Activated CD4-positive, alpha-beta T cell treated with anti-CD3 and anti-CD28 coated beads, Interleukin-2, amount 10 ng/mL, durations not matched to agents 7 days and 5 days (primary cell): ENCODE measurements at places on chromosomes 7 and 10. TPM values are rescaled to one million over a fixed set of nuclear protein-coding genes. Genes with fewer than 3 reads are reported as not detected.

- H3K4me1 ChIP-seq: no peaks in the 10 kb centered on the region
- H3K27ac ChIP-seq: no peak overlapping the region
- H3K27me3 ChIP-seq: no peaks in the 10 kb centered on the region
- no peaks in the 10 kb centered on the region for H3K36me3 ChIP-seq
- DNase-seq: no peak
Measured at GRCh38 chr10:2456834-2457233, 610.5 kb upstream of the PFKP start.

GRCh38 chr10:3195726-3196125 lies 23.1 kb upstream of the PITRM1 start:
- no peak for DNase-seq
- peaks cover 14% of the 10 kb centered on the region for H3K4me1 ChIP-seq
- H3K4me3 ChIP-seq: no peak overlapping the region
- no peak overlapping the region for H3K27ac ChIP-seq

DNA sequence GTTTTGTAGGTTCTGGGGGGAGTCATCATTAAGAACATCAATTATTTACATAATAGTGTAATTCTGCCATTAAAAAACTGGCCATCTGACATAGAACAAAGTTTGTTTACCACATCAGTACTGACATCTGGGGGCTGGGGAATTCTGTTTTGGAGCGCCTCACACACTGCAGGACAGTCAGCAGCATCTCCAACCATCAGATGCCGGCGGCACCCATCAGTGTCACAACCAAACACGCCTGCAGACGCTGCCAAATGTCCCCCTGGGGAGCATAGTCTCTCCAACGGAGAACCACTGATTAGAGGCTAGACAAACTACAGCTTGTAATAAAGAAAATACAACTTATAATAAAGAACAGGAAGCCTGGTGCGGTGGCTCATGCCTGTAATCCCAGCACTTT lies 26.0 kb downstream of the GNA12 start:
- DNase-seq: no peak
- no peaks in the 10 kb centered on the region for H3K36me3 ChIP-seq
- peaks cover 12% of the 10 kb centered on the region for H3K4me1 ChIP-seq
- H3K27ac ChIP-seq: no peak overlapping the region
- no peaks in the 10 kb centered on the region for H3K27me3 ChIP-seq
- no peak overlapping the region for H3K4me3 ChIP-seq

- H3K27me3 ChIP-seq: no peaks in the 10 kb centered on the region
- H3K36me3 ChIP-seq: no peaks in the 10 kb centered on the region
- no peak for DNase-seq
- no peaks in the 10 kb centered on the region for H3K4me1 ChIP-seq
Measured at GRCh38 chr7:48931481-48931880, 7.1 kb downstream of the CDC14C start.

The CFTR gene
- not detected for total RNA-seq

The PODXL gene
- 0.97 TPM for total RNA-seq

DNA sequence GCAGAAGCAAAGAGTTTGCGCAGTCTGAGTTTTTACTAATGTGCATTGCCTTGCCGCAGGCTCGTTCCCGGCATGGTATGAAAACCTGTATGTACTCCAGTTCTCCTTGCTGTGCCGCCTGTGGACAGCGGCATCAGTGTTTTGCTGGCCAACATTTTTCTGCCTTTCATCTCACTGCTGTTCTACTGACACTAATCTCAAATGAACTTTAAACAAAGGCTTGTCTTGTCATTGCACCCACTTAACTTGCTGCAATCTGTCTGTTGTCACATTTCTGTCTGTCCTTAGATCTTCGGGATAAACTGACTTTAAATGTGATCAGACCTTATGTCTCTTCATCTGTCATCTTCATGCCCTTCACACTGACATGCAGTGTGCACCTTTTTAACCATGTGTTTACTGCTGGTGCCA lies 71.7 kb upstream of the ZNRF2 start:
- no peak for DNase-seq
- peaks cover 16% of the 10 kb centered on the region for H3K27me3 ChIP-seq
- no peak overlapping the region for H3K27ac ChIP-seq
- no peaks in the 10 kb centered on the region for H3K4me1 ChIP-seq
- H3K36me3 ChIP-seq: no peaks in the 10 kb centered on the region

The PRLHR gene
- not detected for total RNA-seq

- no peaks in the 10 kb centered on the region for H3K4me1 ChIP-seq
- no peak for DNase-seq
- no peak overlapping the region for H3K27ac ChIP-seq
- H3K27me3 ChIP-seq: no peaks in the 10 kb centered on the region
- no peak overlapping the region for H3K4me3 ChIP-seq
Measured at GRCh38 chr10:80602881-80603280, 65.2 kb downstream of the SH2D4B start.

The CLCN1 gene
- 0.06 TPM for total RNA-seq

GRCh38 chr7:81469869-81470723 lies 299.8 kb downstream of the HGF start:
- H3K27me3 ChIP-seq: no peaks in the 10 kb centered on the region
- DNase-seq: peak; percentile 34
- H3K4me3 ChIP-seq: no peak overlapping the region
- no peak overlapping the region for H3K27ac ChIP-seq
- no peaks in the 10 kb centered on the region for H3K36me3 ChIP-seq

The HMX2 gene
- not detected for total RNA-seq

DNA sequence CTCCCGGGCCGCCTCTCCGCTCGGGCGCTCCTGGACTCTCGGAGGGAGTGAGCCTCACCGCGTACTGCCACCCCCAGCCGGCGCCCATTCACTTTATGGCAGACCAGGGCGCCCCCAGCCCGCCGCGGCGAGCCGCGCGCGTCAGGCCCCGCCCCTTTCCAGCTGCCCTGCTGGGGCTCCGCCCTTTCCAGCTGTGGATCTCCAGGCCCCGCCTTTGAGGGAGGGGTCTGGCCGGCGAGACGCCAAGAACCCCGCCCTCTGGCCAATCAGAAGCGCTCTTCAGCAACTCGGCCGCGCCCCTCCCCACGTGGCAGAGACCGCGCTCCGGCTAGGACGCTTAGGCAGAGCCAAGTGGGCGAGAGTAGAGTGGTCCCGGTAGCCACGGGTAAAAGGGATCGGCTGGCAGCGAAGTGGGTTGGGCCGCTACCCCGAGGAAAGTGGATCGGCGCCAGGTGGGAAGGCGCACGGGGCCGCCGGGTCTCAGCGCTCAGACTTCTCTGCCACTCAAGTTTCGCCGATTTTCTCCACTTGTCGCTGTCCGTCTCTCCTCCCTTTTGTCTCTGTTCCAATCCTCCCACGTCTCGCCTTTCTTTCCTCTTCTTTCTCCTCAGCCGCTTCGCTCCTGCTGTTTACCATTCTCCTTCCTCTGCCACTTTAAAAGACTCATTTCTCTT lies at the start of gene PITX3:
TSS of gene PITX3 (minus strand) at position 69 of the 674 bp plus-strand sequence. CDS start 9,432 bp downstream, outside the sequence.
- DNase-seq: peak; percentile 93
- H3K36me3 ChIP-seq: peaks cover 3% of the 10 kb centered on the region
- H3K4me1 ChIP-seq: peaks cover 31% of the 10 kb centered on the region
- H3K27ac ChIP-seq: no peak within 1 kb of the TSS
- peaks cover 46% of the 10 kb centered on the region for H3K27me3 ChIP-seq

- H3K27me3 ChIP-seq: no peaks in the 10 kb centered on the region
- H3K36me3 ChIP-seq: no peaks in the 10 kb centered on the region
- no peak overlapping the region for H3K4me3 ChIP-seq
Measured at GRCh38 chr10:3532644-3533043, 252.4 kb downstream of the KLF6 start.

- H3K4me1 ChIP-seq: no peaks in the 10 kb centered on the region
- H3K36me3 ChIP-seq: no peaks in the 10 kb centered on the region
- no peak for DNase-seq
- no peak overlapping the region for H3K4me3 ChIP-seq
- H3K27me3 ChIP-seq: peaks cover 17% of the 10 kb centered on the region
Measured at GRCh38 chr7:158567153-158567603, 20.4 kb downstream of the PTPRN2 start.
